ENCODE measurements at places on chromosomes 7 and 10. TPM values are rescaled to one million over a fixed set of nuclear protein-coding genes. Genes with fewer than 3 reads are reported as not detected.

Gene PNLIPRP2
- total RNA-seq = not detected

Gene DOCK1
- total RNA-seq = not detected

Gene HOGA1
- not detected for total RNA-seq

Gene C10orf90
- not detected for total RNA-seq

Gene GRID2IP
- not detected for total RNA-seq

Gene STAMBPL1
- 67.6 TPM for total RNA-seq

Gene EN2
- not detected for total RNA-seq

Gene RAB11FIP2
- 13.6 TPM for total RNA-seq

Gene MTURN
- 1.1 TPM for total RNA-seq

Gene GLI3
- total RNA-seq = not detected

Gene PTPRN2
- 7.2 TPM for total RNA-seq

Gene TBX20
- total RNA-seq = not detected

Gene ODAD2
- total RNA-seq = not detected

DNA sequence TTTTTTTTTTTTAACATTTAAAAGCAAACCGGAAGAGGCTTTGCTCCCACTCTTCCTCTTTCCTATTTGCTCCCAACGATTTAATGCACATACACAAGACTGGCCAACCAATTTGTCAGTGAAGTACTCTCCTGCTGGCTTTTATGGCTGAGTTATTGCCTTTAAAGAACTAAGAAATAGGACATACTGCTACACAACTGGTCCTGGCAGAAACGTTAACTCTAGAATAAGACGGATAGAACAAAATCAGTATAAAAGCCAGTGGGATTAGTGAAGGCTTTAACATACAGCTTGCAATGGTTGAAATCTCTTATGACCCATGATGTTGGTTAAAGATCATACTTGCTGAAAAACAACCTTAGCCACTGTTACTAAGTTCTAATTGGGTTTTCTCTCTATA lies 47.2 kb downstream of the PDE1C start:
- no peak overlapping the region for H3K27ac ChIP-seq
- DNase-seq = no peak
- no peak overlapping the region for H3K4me3 ChIP-seq
- H3K36me3 ChIP-seq = no peaks in the 10 kb centered on the region

- peak; percentile 24 for DNase-seq
- H3K36me3 ChIP-seq = no peaks in the 10 kb centered on the region
- no peaks in the 10 kb centered on the region for H3K4me1 ChIP-seq
- peaks cover 22% of the 10 kb centered on the region for H3K27me3 ChIP-seq
Measured at GRCh38 chr7:42843205-42843800, 68.6 kb downstream of the C7orf25 start.

DNA sequence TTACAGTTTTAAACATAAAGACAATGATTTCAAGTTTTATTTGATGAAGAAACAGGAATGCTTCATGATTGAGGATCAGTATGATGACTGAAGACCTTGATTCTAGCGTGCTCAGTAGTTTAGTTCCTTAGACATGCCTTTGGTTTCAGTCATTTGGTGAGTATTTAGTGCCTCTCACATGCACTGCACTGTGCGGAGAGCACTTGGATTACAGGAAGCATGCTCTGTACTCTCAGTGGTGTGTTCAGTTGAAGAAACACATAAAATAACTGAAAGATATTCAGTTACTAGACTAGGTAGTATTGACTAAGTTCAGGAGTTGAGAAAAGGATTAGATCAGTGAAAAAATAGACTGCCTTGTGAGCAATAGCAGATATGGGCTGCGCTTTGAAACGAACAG lies 25.5 kb downstream of the RBM17 start:
- DNase-seq = no peak
- H3K36me3 ChIP-seq = peaks cover 72% of the 10 kb centered on the region

DNA sequence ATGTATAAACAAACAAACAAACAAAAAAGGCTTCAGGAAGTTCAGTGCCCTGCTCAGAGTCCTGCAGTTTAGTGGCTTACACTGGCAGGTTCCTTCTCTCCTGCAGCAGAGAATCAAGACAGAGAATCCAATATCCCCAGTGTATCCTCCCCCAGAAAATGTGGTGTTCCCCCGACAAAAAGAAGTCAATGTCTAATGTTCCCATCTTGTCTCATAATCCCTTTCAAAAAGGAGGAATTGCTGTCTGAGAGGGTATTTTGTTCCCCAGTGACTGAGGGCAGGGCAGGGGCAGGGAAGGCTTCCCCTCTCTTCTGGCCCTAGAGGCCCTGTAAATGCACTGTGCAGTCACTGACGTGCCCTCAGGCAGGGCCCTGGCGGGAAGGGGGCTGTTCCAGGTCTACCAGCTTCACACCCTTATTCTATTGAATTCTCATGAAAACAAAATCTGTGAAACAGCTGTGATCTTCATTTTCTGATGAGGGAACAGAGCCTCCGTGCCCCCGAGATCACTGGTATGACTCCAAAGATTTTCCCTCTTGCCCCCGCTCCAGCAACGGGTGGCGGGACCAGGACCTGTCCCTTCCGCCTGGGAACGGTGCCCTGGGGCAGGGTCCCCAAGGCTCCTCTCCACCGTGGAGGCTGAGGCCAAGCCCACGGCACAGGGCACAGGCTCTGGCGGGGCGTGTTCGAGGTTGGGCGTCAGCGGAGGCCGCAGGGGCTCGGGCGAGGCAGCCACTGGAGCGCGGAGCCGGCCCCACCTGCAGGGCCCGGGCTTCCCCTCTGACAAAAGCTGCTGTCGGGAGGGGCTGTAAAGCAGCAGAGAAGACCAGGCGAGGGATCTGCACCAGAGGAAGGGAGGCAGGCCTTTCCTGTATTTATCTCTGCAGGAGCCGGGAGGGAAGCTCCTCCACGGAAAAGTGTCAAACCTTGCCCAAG lies 13.4 kb upstream of the WDFY4 start:
- no peak for DNase-seq
- H3K27ac ChIP-seq = no peak overlapping the region
- no peaks in the 10 kb centered on the region for H3K36me3 ChIP-seq
- H3K4me1 ChIP-seq = no peaks in the 10 kb centered on the region
- no peaks in the 10 kb centered on the region for H3K27me3 ChIP-seq
- H3K4me3 ChIP-seq = no peak overlapping the region

DNA sequence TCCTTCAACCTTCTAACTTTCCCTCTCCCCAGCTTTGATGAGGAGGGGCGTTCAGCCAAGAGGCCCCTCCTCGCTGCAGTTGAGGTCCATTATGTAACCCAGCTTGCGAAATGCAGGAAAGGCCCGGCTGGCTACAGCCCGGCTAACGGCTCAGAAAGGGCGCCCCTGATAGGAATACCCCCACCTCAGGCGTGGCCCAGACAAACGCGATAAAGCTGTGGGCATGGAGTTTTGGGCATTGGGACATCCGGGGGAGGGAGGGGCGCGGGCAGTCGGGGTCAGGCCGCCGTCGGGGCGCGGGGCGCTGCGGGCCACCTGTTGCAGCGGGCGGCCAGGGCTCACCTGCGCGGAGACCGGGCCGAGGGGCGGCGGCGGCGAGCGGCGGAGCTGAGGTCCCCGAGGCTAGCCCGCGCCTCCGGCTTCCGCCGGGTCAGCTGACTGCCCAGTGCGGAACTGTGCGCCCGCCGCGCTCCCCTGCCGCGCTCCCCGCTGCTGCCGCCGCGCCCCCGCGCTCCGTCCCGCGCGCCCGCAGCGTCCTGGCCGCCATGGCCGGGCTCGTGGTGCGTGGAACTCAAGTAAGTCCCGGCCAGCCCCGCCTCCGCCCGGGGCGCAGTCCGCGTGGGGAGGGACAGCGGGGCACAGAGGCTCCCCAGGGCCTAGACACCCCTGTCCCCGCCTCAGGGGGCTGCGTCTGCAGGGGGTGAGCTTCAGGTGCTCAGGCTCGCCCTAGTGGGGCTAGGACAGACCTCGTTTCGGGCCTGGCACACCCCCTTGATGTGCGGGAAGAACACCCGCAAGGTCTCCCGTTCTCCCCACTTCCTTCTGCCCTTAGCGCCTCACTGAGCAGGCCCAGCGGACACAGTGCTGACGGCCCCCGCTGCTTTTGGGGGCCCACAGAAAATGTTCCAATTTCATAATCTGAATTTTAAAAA lies at the start of gene LRMDA:
LRMDA (plus strand) TSS at position 445 of the 932 bp plus-strand sequence.
- no peak for DNase-seq
- peaks cover 46% of the 10 kb centered on the region for H3K27me3 ChIP-seq
- H3K36me3 ChIP-seq = no peaks in the 10 kb centered on the region
- peaks cover 2% of the 10 kb centered on the region for H3K4me1 ChIP-seq
- no peak within 1 kb of the TSS for H3K4me3 ChIP-seq
- no peak within 1 kb of the TSS for H3K27ac ChIP-seq

DNA sequence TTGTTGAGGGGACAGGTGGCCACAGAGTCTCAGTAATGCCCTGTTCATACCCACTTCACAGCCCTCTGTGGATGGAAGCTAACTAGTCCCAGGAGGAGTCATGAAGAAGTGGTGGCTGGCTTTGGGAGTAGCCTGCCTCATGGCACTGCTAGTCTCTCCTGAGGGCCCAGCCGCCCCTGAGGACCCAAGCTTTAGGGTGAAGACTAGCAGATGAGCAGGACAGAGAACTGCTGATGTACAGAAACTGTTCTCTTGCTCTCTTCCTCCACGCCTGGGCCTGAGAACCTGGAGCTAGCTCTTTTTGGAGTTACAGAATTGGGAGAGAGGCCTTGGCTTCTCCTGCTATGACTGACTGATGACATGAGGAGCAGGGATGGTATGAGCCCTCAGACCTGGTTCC lies 99.2 kb downstream of the RAMP3 start:
- H3K27me3 ChIP-seq = peaks cover 6% of the 10 kb centered on the region
- H3K4me1 ChIP-seq = peaks cover 2% of the 10 kb centered on the region
- no peak overlapping the region for H3K4me3 ChIP-seq

GRCh38 chr7:134108802-134109201 lies 18.3 kb upstream of the LRGUK start:
- no peak overlapping the region for H3K4me3 ChIP-seq
- no peak for DNase-seq
- no peaks in the 10 kb centered on the region for H3K36me3 ChIP-seq

GRCh38 chr7:2640482-2640830 lies 8.7 kb downstream of the TTYH3 start:
- no peak for DNase-seq
- H3K27ac ChIP-seq = no peak overlapping the region
- H3K27me3 ChIP-seq = no peaks in the 10 kb centered on the region
- H3K4me1 ChIP-seq = peaks cover 22% of the 10 kb centered on the region
- H3K4me3 ChIP-seq = no peak overlapping the region
- no peaks in the 10 kb centered on the region for H3K36me3 ChIP-seq

DNA sequence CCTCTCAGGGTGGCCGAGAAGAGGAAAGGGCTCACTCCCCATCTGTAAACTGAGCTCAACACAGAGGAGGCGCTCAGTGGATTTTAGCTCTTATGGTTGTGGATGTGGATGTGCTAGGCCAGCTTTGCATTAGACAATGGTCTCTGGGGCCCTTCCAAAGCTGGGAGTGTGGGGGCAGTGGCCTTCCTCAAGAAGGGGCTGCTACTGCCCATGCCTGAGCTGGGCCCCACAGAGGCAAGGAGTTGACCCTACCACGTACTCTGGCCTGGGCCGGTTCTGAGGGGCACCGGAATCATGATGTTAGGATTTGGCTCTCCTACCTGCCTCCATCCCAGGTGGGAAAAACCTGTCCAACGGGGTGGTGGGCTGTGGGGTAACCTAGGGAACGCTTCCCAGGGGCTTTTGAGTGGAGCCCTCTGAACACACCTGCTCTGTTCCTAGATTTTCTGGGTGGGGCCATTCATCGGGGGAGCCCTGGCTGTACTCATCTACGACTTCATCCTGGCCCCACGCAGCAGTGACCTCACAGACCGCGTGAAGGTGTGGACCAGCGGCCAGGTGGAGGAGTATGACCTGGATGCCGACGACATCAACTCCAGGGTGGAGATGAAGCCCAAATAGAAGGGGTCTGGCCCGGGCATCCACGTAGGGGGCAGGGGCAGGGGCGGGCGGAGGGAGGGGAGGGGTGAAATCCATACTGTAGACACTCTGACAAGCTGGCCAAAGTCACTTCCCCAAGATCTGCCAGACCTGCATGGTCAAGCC lies 11.5 kb downstream of the AQP1 start:
- H3K36me3 ChIP-seq = no peaks in the 10 kb centered on the region
- no peak for DNase-seq
- H3K4me3 ChIP-seq = no peak overlapping the region
- H3K4me1 ChIP-seq = no peaks in the 10 kb centered on the region

DNA sequence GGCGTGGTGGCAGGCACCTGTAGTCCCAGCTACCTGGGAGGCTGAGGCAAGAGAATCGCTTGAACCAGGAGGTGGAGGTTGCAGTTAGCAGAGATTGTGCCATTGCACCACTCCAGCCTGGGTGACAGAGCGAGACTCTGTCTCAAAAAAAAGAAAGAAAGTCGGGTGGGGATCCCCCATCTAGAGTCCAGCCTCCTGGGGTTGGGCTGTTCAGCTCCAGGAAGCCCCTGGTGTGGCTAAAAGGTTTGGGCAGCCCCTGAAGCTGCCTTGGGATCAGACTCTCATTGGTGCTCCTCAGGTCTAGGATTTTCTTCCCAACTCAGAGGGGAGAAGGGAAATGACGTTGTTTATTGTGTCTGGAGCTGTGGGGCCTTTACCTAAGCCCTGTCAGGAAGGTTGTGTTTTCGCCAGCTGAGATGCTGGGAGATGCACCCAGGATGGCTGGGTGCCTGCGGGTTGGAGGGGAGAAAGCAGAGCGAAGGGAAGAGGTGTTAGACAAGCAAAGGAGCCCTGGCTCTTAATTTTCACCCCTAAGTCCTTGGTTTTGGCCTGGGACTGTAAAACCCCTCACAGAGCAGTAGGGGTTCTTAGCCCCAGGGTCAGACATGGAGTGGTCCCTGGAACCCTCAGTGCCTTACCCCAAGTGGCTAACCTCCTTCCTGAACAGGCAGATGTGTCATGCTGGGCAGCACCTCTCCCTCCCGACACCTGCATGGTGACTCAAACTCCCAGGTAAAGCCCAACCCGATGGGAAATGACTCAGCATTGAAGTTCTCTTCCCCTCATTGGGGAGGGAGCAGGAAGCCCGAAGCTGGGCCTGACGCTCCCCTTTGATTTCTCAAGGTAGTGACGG lies 21.1 kb downstream of the PLAU start:
- DNase-seq = peak; percentile 70
- peak overlapping the region; percentile 78 for H3K27ac ChIP-seq
- H3K27me3 ChIP-seq = peaks cover 16% of the 10 kb centered on the region
- no peaks in the 10 kb centered on the region for H3K36me3 ChIP-seq
- peak overlapping the region; percentile 22 for H3K4me3 ChIP-seq
- H3K4me1 ChIP-seq = peaks cover 18% of the 10 kb centered on the region

- H3K36me3 ChIP-seq = no peaks in the 10 kb centered on the region
- no peaks in the 10 kb centered on the region for H3K4me1 ChIP-seq
- H3K4me3 ChIP-seq = no peak overlapping the region
- no peak overlapping the region for H3K27ac ChIP-seq
- no peak for DNase-seq
Measured at GRCh38 chr10:11830836-11831519, 7.8 kb downstream of the PROSER2 start.

DNA sequence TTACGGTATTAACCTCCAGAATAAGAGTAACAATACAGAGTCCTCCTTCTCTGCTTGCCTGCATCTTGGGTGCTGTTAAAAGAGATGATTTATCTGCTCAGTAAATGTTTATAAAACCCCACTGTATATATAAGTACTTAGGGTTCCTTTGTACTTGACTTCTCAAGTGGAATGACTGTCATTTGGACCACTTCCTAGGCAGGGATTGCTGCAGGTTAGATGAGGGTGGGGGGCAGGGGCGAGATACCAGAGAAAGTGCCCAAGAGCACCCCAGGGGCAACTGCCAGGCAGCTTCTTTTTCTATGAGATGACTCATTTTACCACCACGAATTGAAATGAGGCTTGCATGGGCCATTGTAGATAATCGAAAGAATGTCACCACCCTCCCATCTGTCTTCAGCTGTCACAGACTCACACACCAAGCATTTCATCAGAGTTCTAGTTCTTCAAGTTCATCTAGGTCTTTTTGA lies 421.9 kb upstream of the GALNT17 start:
- H3K4me3 ChIP-seq = no peak overlapping the region
- H3K36me3 ChIP-seq = no peaks in the 10 kb centered on the region
- no peaks in the 10 kb centered on the region for H3K4me1 ChIP-seq
- no peaks in the 10 kb centered on the region for H3K27me3 ChIP-seq

All from activated CD8-positive, alpha-beta T cell treated with anti-CD3 and anti-CD28 coated beads, Interleukin-2, amount 10 ng/mL, durations not matched to agents 7 days and 5 days (primary cell).